ENCODE measurements at places on chromosomes 5 and 9.

- DNase-seq: no peak
These were observed 128.7 kb downstream of the PAX5 start for GRCh38 chr9:36905101-36906066.

DNA sequence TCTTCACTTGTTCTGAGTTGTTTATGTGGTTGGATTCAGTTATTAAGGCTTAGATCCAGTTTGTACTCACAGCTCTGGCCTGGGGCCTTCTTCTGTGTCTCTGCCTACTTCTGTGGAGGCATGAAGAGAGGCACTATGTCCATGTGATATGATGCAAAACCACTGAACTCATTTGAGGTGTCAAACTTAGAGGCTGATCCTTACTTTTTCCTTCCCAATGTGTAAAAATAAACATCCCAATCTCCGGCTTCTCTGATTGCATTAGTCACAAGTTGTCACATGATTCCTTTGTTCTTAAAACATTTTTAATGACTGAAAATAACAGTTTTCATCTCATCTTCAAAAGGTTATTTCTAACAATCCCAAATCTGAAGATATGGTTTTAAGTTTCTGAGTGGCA, 276.0 kb upstream of the RGMB start:
- no peak for DNase-seq

- DNase-seq: no peak
These were observed 18.2 kb upstream of the CDC20B start for GRCh38 chr5:55191165-55191564.

DNA sequence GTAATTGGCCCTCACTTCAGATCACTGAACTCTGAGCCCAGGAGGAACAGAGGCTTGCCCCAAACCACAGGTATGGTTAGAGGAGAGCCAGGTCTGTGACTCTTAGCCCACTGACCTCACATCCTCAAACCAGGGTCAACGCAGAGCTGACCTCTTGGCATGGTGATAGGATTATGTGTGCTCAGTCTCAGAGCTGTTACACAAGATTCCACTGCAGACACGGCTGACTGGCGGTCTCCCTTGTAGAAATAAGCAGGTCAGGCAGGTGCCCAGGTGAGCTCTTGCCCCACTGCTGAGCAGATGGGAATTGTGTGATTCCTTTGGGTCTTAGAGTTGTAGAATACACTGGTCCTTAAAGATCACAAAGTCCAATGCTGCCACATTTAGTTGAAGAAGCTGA, 66.0 kb upstream of the PITX1 start:
- no peak for DNase-seq

DNA sequence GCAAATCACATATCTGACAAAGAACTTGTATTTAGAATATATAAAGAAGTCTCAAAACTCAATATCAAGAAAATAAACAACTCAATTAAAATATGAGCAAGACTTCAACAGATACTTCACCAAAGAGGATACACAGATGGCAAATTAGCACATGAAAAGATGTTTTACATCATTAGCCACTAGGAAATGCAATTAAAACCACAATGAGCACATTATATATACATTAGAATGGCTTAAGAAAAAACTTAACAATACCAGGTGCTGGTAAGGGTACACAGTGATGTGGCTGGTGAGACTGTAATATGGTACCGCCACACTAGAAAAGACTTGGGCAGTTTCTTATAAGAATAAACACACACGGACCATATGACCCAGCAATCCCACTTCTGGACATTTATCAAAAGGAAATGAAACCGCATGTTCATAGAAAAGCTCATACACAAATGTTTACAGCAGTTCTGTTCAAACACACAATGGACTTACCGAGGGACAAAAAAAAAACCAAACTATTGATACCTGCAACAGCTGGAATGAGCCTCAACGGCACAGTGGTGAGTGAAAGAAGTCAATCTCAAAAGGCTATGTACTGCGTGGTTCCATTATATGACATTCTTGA, 27.6 kb downstream of the SEMA4D start:
- no peak for DNase-seq

GRCh38 chr5:119346394-119346793, 9.4 kb upstream of the TNFAIP8 start:
- no peak for DNase-seq

DNA sequence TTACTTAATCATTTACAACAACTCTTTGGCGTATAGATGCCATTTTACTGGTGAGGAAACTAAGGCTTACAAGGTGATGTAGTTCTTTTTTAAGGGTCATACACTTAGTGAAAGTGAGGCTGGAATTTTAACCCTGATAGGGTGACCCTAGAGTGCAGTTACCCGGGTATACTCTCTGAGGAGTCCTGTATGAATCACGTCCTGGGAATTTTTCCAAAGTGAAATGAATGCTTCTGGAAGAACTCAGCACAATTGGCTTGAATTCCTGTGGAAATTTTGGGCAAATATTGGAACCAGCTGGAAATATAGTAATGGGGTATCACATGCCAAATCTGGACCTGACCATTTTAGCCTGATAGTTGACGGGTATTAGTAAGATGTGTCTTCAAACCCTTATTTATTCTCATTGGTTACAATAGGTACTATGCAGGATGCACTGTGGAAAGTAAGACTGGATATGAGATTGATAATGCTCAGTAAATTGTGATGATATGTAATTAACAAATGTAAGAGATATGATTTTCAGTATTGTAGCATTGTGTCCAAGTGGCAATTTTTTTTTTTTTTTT, 14.8 kb downstream of the SUB1 start:
- DNase-seq: no peak

DNA sequence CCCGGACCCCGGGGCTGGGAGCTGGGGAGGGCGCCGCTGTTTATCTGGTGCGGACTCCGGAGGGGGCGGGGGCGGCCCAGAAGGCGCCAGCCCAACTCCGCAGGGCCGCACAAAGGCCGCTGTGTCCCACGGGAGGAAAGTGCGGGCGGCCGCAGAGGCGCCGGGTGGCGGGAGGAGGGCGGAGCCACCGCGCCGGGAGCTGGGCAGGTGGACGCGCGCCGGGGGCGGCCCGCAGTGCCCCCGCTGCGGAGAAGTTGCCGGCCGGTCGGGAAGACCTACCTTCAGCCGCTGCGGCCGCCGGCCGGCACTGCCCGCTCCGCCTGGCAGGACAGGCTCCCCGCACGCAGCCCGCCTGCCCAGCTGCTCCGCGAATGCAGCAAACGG, 43.6 kb downstream of the NACC2 start:
- no peak for DNase-seq

GRCh38 chr5:58498340-58498942, 7.2 kb downstream of the GAPT start:
- DNase-seq: no peak

DNA sequence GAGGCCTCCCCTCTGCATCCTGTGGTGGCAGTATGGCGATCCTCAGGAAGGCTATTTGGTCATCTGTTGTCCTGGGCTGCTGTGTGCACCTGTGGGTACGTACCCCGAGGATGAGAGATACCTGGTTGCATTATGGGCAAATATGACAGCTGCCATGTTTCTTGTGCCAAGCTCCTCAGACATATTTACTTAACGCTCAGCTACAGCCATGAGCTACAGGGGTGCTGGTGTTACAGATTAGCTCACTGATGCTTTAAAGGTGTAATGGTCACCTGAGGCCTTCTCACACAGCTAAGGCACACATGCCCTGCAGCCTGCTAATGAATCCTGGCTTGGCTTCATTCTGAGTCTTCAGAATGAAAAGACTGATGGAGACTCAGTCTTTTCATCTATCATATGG, 12.0 kb downstream of the NDST1 start:
- no peak for DNase-seq

GRCh38 chr5:143036146-143036927, 266.2 kb downstream of the ARHGAP26 start:
- DNase-seq: no peak

GRCh38 chr9:84315278-84315877, 25.2 kb downstream of the SLC28A3 start:
- DNase-seq: peak; percentile 48

- DNase-seq: no peak
These were observed 637 bp upstream of the SMC5 start for GRCh38 chr9:70257991-70258691.

DNA sequence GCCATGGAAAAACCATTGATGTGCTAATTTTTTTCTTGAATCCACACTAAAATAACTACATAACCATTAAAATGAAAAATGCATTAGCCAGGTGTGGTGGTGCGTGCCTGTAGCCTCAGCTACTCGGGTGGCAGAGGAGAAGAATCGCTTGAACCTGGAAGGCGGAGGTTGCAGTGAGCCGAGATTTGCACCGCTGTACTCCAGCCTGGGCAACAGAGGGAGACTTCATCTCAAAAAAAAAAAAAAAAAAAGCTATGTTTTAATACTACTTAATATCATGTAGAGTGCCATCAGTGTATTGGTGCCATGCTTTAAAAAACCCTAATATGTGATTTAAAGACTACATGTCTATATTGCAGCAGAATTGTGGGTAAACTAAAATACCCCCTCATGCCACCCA, 58.9 kb downstream of the NDFIP1 start:
- no peak for DNase-seq

GRCh38 chr5:103298117-103298516, 39.6 kb downstream of the MACIR start:
- no peak for DNase-seq

DNA sequence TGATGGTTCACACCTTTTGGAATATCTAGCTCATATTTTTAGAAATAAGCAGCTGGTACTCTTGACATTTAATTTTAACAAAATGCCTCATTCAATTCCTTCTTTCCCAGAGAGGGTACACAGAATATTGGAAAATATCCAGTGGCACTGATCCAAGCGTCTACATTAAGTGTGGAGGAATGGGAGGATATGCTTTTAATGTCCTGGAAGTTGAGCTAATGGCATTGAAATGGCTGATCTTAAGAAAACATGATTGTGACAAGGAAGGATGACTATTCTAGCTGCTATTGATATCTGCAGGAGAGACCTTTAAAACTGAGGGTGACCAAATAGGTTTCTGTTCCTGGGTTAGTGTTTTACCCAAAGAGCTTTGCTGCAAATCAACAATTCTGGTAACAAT, 30.0 kb downstream of the ZNF366 start:
- DNase-seq: no peak

- no peak for DNase-seq
These were observed 510.1 kb upstream of the ADAMTS16 start for GRCh38 chr5:4630031-4630430.

DNA sequence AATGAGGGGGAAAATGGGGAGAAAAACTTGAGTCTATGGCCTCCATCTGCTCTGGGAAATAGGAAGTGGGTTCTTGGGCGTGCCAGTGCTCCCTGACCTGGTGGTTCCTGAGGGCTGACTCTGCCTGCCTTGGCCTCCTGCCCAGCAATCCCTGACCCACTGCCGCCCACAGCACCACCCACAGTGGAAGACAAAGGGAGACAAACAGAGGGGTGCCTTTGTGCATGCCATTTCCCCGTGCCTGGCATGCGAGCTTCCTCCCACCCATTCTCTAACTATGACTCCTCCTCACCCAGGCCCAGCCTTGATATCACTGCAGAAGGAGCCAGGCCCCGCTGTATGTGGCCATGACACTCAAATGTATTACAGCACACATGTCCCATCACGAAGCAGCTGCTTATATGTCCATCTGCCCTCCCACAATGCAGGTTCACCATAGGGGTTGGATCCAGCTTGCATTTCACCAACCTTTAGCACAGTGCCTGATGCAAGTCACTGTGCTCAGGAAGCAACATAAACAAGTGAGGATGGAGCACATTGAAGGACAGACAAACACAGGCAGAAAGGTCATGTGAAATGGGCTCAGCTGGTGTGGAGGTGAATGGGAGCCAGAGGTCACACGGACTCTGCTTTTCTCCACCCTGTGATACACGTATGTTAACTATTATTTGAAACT, 84.4 kb downstream of the ADRB2 start:
- no peak for DNase-seq

GRCh38 chr9:134411440-134412297, 85.4 kb downstream of the RXRA start:
- no peak for DNase-seq

DNA sequence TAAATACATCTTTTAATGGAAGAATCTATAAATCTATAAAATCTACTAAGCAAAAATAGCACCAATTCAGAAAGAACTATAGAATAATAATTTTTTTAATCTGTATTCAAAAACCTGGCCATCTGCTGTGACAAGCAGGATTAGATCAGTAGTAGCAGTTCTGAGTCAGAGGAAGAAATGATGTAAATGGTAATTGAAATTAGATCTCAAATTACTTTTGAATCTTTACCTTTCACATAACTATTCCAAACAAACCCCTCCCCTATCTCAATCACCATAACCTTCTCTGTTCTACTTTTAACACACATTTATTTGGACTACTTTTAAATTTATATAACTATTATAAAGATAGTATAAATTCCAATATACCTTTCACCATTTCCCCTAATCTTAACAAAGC, 727.8 kb upstream of the FAM174A start:
- DNase-seq: no peak

GRCh38 chr5:151612689-151613427, 21.7 kb upstream of the FAT2 start:
- peak; percentile 51 for DNase-seq

- DNase-seq: no peak
These were observed 121.7 kb upstream of the RGMB start for GRCh38 chr5:98651715-98652114.

GRCh38 chr9:126219648-126220063, 107.0 kb upstream of the MVB12B start:
- no peak for DNase-seq

- DNase-seq: no peak
These were observed 324.9 kb upstream of the IRX4 start for GRCh38 chr5:2207416-2208238.

DNA sequence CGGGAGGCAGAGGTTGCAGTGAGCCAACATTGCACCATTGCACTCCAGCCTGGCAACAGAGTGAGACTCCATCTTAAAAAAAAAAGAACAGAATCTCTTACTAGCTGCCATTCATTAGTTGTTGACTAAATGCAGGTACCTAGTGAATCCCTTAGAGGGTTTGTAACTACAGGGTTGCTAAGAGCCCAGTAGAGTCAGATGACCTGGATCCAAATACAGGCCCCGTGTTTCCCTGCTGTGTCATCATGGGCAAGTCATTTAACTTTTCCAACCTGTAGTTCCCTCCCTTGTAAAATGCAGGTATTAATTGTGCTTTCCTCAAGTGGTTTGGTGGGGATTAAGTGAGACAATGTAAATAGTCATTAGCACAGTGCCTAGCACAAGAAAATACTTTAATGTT, 32.8 kb downstream of the PLAC8L1 start:
- no peak for DNase-seq

Measured in CD4-positive, alpha-beta T cell treated with Interleukin-12 subunit alpha and Interleukin-12 subunit beta, for 1 hour (primary cell).